NCI-H1436 treated with DMSO at 0.1 percent for 48 hours (cell line): ENCODE measurements at places on chromosomes 11 and 22.
A peak's percentile ranks its signal among the peaks of the same experiment; 100 is the strongest.

GRCh38 chr11:76768088-76768908 is 14.9 kb upstream of the TSKU start:
- DNase-seq = no peak

DNA sequence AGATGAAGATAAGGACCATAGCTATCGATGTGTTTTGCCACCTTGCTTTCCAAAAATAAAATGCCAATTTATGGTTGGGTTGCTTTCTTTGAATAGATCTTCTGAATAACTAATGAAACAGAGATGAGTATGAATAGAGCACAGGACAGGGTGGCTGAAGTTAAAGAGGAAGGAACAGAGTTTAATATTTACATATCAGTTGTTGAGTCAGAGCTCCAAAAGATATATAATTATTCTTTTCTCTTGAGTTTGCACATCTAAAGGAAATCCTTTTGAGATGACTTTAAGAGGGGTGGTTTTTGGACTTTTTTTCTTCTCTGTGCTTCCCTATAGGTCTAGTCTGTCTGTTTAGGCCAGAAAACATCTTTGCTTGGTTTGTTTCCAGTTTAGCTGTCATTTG is 115.2 kb downstream of the DDX10 start:
- no peak for DNase-seq

GRCh38 chr11:38582151-38582550 is 1984.1 kb upstream of the RAG2 start:
- DNase-seq = no peak

DNA sequence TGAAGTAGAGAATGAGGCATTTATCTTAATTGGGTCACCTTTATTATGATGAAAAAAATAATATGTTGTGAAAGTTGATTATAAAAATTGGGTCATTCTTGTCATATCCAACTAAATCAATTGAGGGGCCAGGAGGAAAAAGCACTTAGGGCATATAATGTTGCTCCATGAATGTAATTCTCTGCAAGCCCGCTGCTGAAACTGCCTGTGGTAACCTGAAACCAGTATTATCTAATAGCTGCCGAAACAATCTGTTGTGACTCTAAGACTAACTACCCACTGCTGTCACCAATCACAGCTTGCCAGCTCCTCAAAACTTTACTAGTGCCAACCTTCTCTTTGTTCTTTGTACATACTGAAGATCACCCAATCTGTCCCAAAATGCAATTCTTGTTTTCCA is 115.8 kb downstream of the ATG16L2 start:
- DNase-seq = peak; percentile 51

GRCh38 chr11:123055191-123055901 is 6.6 kb downstream of the HSPA8 start:
- no peak for DNase-seq

GRCh38 chr22:40727070-40727963 is 48.0 kb downstream of the MCHR1 start:
- DNase-seq = peak; percentile 88

GRCh38 chr11:108286370-108286769 is 63.5 kb downstream of the ATM start:
- no peak for DNase-seq

GRCh38 chr11:88246696-88247095 is 71.5 kb upstream of the RAB38 start:
- no peak for DNase-seq

DNA sequence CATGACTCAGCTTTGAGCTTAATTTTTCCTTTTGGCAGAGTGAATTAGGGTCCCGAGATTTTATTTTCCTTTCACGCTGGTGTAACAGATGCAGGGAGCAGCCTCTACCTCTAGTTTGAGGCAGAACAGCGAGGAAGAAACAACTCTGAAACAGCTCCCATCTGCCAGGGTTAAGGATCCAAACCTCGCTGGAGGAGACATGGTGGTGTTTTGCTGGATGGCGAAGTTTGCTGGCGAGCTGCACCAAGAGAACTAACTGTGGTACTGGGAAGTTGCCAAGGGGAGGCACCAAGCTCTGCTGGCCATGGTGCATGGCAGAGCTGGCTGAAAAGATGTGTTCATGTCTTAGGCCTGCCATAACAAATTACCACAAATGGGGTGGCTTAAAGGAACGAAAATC is 7.6 kb upstream of the ALKBH3 start:
- no peak for DNase-seq

GRCh38 chr22:49021926-49022815 is 805.5 kb downstream of the BRD1 start:
- no peak for DNase-seq

- DNase-seq = no peak
Observed at GRCh38 chr11:35478471-35479091, 46.8 kb downstream of the PAMR1 start.

GRCh38 chr22:40051322-40051721 is 56.6 kb downstream of the FAM83F start:
- DNase-seq = no peak

GRCh38 chr11:68373815-68374501 is 61.6 kb downstream of the LRP5 start:
- DNase-seq = no peak

DNA sequence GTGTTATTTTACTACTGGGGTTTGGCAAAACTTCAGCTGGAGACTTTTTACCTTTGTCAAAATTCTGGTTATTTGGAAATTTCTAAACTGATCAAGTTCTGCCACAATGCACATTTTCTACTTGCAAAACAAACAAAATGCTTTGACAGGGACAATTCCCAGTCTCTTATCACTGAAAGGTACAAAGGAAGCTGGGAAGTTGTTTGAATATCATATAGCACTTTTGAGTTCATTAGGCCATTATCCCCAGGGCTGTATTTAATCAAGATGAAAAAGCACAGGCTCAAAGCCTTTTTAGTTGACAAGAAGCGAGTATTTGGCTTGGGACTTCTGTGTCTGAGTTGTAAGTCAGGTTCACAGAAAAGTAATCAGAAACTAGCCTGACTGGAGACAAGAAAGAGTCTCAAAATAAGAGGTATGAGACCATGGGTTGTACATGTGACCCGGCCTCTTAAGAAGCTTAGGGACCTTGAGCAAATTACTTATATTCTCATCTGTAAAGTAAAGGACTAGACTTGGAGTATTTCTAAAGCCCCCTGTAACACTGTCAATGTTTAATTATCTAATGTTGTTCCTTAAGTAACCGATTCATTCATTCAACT is 2.9 kb upstream of the HORMAD2 start:
- DNase-seq = no peak

DNA sequence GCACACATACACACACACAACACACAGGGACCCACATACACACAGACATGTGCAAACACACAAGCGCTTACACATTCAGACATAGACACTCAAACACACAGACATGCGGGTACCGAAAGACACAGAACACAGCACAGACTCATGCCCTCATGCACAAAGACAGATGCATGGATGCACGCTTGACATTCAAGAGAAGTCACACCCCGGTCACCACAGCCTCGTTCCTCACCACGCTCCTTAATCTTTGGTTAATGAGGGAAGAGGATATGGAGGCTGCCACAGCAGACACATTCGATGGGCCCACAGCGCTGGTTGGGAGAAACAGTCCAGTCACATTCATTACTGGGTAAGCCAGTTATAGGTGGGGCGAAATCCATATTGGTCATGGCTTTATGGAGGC is 51.9 kb upstream of the EIF3D start:
- DNase-seq = no peak

- no peak for DNase-seq
Observed at GRCh38 chr11:64848826-64849597, 4.6 kb upstream of the CDC42BPG start.

GRCh38 chr22:44925465-44926123 is 84.2 kb downstream of the PHF21B start:
- DNase-seq = no peak

DNA sequence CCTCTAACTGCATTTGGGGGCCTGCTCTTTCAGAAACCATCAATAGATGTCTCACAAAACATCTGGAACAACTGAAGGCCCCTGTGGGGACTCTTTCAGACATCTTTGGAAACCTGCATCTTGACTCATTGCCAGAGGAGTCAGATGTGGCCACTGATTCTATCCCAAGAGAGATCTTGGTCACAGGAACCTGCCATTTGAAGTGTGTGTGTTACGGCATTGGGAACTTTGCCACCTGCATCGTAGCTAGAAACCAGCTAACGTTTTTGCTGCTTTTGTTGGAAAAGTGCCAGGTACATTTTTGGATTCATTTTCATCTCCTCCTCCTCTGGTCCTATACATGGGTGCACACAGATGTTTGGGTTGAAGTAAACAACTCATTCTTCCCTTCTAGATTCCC is 4.3 kb downstream of the SRRD start:
- DNase-seq = no peak

- no peak for DNase-seq
Observed at GRCh38 chr11:32851251-32851650, 21.5 kb downstream of the PRRG4 start.

DNA sequence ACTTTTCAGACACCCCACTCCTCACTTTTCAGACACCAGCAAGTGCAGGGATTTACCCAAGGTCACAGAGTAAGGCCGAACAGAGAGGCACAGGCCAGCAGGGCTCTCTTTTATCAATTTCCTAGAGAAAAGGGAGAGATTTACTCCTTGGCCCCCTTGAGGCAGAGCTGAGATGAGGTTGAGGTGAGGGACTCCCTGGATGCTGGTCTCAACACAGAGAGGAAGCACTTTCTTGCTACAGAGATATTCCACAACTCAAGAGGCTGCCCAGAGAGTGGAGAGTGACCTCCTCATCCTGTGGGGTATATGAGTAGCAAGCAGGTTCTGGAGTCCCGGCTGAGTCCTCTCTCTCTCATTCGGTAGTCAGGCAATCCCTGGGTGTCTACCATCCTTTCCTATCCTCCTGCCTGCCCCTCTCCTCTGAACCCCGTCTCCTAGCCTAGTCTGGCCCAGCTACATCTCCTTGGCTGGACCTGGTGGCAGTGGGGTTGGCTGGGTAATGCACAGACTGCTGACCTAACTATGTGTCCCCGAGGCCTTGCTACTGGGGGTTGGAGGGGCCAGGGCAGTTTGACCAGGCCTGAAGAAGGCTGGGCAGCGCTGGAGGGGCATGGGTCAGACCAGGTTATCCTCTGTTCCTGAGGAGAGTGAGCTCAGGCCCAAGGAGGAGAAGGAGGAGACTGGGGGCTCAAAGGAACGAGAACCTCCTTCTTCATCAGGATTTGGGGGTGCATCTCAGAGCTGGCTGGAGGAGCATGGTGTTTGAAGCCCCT is 1.8 kb upstream of the ARHGEF17 start:
- no peak for DNase-seq

DNA sequence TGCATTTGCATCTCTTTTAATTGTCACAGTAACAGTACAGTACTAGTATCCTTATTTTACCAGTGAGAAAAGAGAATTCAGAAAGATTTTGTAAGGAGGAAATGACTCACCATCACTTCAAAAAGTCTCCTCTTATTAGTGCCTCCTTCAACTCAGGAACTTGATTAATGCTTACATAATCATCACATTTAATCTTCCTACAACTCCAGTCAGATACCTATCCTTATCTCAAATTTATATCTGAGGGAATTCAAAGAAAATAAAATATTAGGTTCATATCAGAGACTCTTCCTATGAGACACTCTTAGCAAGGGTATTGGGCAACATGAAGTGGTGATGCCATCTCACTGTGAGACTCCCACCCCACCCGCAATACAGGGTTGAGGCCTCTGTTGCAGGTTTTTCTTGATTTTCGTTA is 26.1 kb upstream of the CTSC start:
- DNase-seq = no peak

GRCh38 chr11:31780078-31780477 is 31.0 kb downstream of the PAX6 start:
- no peak for DNase-seq

DNA sequence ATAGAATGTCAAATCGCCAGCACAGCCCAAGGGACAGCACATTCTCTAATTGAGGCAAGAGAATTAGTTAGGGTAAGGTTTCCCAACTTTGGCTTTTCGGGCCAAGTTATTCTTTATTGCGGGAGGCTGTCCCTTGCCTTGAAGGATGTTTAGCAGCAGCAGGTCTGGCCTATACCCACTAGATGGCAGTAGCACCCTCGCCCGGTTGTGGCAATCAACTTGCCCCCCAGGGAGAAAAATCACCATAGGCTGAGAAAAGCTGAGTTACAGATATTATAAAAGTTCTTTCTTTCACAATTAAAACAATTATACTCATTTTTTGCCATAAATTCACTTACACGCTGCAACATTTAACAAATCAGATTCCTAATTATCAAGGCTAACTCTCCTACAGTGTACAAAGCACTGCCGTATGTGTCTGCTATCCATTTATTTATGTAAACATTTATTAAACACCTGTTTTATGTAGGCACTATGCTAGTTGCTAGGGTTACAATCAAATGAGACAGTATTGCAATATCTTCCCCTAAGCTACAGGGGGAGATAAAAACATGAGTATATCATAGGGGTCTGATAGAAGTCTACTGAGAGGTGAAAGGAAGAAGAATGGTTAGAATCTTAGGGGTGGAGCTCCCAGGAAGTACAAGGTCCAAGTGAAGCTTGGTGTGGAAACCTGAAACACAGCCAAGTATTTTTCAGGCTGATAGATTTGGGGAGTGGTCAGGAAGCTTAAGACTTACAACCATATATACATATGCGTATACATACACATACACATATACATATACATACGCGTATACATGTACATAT is 452.3 kb downstream of the RAB38 start:
- no peak for DNase-seq

- no peak for DNase-seq
Observed at GRCh38 chr11:57646799-57647303, 2.9 kb downstream of the YPEL4 start.

GRCh38 chr11:66386171-66387069 is 14.9 kb upstream of the SLC29A2 start:
- peak; percentile 38 for DNase-seq

DNA sequence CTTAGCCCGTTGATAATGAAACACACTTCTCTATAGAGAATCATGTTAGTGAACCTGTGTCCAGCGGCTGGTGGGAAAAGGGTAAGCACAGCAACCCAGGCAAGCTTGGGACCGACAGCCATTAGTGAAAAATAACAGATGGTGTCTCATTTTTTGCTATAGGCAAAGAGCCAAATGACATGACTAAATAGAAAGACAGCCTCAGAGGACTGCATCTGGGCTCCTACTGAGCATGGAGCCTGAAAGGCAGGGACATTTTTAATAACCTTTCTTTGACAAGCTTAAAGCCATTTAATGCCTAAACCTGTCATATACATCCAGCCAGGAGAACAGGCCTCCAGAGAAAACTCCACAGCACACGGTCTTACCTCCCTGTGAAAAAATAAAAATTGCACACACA is 67.0 kb downstream of the FANCF start:
- no peak for DNase-seq

DNA sequence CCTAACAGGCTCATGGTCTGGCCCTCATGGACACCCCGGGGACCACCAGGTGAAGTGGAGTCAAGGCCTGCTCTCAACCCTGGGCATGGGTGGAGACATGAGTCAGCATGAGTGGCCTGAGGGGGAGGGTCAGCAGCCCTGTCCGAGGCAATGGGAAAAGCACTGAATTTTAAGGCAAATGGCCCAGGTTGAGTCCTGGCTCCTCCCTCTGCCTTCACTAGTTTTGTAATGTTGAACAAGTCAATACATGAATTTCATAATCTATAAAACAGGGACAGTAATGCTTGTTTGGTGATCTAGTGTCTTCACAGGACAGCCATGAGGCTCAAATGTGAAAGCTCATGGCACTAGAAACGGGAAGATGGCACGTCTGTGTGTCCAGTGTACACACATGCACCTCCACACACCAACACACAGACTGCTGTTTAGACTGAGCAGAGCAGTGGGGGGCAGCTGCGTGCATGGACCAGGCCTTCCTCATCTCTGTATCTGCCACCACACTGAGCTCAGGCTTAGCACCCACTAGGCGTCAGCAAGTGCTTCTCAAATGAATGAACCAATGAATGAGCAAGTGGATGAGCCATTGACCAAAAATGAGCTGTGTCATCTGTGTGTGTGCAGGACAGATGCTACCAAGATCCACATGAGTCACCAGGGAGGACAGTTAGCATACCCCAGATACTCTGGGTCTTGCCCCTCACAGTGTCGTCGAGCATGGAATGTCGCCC is 63.4 kb downstream of the NRXN2 start:
- DNase-seq = no peak
